ENCODE measurements at places on chromosomes 16 and 17.
A peak's percentile ranks its signal among the peaks of the same experiment; 100 is the strongest.

- no peak for DNase-seq
These were observed 118.8 kb downstream of the ITFG1 start for GRCh38 chr16:47342055-47342454.

DNA sequence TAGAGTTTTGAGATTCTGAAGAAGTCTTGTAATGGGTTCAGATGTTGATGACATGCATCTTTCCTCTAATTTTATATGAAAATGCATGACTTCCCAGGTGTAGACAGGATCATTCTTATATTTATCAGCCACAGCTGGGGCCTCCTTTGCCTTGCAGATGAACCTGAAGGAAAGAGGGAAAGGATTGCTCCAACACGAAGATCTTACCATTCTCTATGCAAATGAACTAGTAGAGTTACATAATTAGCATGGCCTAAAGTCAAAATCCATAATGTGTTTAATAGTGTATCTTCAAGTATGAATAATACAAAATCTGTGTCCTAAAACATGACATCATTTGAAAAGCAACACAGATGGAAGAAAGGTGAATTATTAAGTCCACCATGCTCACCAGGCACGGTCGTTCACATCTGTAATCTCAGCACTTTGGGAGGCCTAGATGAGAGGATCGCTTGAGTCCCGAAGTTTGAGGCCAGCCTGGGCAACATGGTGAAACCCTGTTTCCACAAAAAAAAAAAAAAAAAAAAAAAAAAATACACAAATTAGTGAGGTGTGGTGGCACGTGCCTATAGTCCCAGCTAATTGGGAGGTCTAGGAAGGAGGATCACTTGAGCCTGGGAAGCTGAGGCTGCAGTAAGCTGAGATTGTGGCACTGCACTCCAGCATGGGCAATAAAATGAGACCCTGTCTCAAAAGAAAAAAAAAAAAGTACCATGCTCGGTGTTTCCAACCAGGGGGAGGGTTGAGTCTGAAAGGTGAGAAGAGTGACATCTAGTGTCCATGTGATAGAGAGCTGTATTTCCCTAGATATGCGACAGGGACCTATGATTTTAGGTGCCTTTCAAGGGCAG, 6.3 kb downstream of the VWA3A start:
- no peak for DNase-seq

DNA sequence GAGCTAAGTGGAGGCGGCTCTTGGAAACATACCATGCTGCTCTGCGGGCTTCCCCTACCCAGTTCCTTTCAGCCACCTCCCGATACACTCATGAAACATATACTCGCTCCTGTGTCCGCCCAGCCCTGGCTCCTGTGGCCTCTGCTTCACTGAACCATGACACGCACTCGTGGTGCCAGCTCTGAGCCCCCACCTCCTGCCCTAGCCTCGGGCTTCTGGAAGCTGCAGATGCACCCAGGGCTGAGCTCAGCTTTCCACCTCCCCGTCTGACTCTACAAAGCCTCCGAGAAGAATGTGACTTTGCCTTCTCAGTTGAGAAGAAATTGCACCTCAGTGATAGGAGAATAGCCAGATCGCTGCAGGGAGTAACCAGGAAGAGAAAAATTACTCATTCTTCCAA, 11.0 kb downstream of the CALB2 start:
- no peak for DNase-seq

- DNase-seq, result no peak
These were observed 369 bp upstream of the BTBD17 start for GRCh38 chr17:74362069-74362405.

GRCh38 chr16:82470016-82470415, 156.8 kb upstream of the CDH13 start:
- no peak for DNase-seq

- DNase-seq, result no peak
These were observed at the start of gene MYLK3 for GRCh38 chr16:46747777-46748651. MYLK3 (minus strand) TSS chr16:46748344; CDS start chr16:46748193, 151 bp downstream.

- DNase-seq, result no peak
These were observed 53.5 kb downstream of the SOCS1 start for GRCh38 chr16:11202260-11203091.

DNA sequence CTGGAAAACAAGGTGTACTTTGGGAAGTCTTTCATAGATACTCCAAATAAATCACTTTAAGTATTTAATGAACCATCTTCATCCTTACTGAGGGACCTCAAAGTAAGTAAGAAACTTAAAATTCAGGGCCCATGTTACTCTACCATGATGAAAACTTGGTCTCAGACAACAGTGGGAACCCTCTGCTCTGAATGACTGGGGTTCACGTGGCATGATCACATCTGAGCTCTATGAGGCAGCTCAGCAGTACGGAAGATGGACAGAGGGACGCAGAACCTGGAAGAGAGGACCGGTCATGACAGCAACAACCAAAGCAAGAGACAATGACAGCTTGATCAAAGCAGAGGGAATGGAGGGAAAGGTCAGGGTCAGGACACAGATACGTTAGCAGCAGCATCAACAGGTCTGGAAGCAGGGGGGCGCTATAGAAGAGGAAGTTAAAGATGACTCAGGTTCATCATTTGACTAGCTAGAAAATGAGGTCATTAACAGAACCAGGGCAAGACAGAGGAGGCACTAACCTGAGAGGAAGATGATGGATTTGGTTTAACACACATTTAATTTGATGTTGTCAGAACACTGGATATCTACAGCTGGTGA, 9.5 kb downstream of the XPO6 start:
- peak; percentile 17 for DNase-seq

Data from stimulated activated naive CD4-positive, alpha-beta T cell treated with Interleukin-2 at 50 U/mL for 16 hours (primary cell).